ENCODE measurements at places on chromosomes 11 and 22.

DNA sequence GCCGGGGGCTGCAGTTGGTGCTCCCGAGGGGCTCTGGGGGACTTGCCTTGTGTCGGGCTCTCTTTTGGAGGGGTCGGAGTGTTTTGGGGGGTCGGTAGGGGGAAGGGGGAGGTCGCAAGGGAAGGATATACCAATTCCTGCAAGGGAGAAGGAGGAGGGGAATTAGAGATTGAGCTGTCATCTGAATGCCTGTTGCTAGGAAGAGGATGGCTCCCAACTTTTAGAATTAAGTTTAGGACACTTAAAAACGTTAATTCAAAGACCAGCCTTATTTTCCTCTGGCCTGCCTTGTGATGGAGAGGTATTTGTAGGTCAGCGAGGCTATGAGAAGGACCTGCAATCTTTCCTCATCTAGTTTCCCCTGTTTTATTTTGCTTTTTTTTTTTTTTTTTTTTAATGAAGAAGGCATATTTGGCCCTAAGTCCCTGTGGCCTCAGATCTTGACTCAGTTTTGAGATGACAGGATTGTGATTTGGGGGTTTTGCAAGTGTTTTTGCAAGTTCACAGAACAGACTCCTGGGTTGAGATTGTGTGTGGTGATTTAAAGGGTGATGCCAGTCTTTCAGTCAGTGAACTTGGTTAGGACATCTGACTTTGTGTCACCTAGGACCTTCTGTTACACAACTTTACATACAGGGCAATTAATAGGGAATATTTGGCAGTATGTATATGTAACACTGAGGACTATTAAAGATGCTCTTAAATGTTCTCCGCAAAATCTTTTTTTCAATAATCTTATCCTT is 672 bp downstream of the TMEM135 start:
- DNase-seq: no peak

DNA sequence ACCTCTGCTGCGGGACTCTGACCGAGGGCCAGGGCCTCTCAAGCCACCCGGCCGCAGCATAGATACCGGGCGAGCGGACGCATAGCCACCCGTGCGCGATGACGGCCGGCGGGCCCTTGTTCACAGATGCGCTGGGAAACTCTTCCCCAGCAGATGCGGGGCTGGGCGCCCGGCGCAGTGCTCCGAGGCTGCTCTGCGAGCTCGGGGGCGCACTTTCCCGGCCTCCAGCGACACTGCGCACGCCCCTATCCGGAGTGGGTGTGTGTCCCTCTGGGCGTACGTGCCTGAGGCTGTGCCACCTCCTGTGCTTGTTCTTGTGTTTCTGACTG is 104.7 kb upstream of the E2F8 start:
- DNase-seq: no peak

- no peak for DNase-seq
Measured at GRCh38 chr11:119501777-119502405, 78.9 kb upstream of the THY1 start.

GRCh38 chr11:27473017-27473406 is 422 bp upstream of the LGR4 start:
- no peak for DNase-seq

DNA sequence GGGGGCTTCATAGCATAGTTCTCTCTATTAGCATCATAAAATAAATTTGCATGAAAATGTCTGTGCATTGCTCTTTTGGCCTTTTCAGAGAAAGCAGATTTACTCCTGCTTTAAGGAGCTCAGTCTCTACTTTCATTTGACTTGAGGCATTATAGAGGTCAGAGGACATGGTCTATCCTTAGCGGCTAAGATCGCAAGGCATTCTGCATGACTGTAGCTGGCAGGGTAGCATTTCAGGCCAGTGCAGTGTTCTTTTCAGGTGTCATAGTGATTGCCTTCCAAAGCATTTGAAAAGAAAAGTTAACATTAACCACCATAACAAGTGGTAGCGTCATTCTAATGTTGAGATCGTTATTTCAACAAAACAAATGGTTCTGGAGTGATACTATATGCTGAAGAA is 126.5 kb downstream of the NCAM1 start:
- DNase-seq: no peak

- no peak for DNase-seq
Measured at GRCh38 chr11:103737747-103738146, 298.7 kb upstream of the DDI1 start.

- DNase-seq: no peak
Measured at GRCh38 chr11:107864591-107864990, 6.0 kb upstream of the SLC35F2 start.

DNA sequence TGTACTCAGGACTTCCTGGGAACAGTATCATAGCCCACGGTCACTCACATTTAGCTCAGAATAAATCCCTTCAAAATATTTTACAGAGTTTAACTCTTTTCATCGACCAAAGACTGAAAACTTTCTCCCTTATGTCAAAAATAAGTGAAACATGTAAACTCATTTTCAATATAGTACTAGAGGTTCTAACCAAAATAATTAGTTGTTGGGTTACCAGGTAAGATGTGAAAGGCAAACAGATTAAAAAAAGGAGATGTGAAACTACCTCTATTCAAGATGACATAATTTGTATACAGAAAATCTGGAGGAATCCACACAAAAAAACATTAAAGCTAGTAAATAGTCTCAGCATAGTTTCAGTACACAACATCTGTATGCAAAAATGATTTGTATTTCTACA is 20.3 kb downstream of the XKR3 start:
- no peak for DNase-seq

GRCh38 chr11:48307760-48308386 is 1.9 kb downstream of the OR4S1 start:
- peak; percentile 51 for DNase-seq

GRCh38 chr11:117583063-117583801 is 213.8 kb downstream of the DSCAML1 start:
- peak; percentile 90 for DNase-seq

GRCh38 chr11:18703001-18703763 is 4.6 kb downstream of the TMEM86A start:
- no peak for DNase-seq

DNA sequence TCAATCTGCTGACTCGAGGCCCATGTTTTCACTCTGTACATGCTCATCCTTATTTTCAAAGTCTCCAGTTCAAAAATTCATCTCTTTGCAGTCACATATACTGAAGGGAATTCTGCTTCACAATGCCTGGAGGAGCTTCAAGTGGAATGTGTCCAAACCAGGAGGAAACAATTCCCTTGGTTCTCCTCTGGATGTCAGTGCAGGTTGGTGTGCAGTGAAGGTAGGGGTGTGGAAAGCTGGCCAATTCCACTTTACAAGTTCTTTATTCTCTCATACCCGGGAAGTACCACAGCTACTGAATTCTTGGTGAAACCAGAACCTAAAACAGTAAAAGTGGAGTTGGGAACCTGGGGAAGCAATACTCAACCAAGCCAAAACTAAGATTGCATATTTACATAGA is 57.3 kb downstream of the BDNF start:
- DNase-seq: no peak

DNA sequence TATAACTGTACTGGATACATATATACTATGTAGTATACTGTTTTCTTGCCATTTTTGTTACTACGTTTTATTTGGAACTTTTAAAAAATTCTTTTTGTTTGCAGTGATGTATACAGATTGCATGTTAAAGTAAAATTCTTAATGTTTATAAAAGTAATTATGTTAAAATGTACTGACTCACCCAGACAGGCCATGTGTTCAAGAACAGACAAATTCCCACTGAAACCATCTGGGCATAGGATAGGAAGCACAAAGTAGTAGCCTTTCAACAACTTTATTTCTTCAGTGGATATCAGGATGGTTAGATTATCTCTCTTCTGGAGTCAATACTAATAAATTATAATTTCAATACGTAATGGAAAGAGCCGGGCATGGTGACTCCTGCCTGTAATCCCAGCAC is 19.8 kb downstream of the PRMT3 start:
- DNase-seq: no peak

- DNase-seq: no peak
Measured at GRCh38 chr22:39908136-39908535, 7.3 kb downstream of the GRAP2 start.

Data from DMS79 treated with DMSO at 0.1 percent for 48 hours (cell line).